ENCODE measurements at places on chromosomes 7 and 10. TPM values are rescaled to one million over a fixed set of nuclear protein-coding genes. Genes with fewer than 3 reads are reported as not detected.

- no peak for DNase-seq
Observed at GRCh38 chr10:88131511-88132139, 268.2 kb downstream of the PTEN start.

DNA sequence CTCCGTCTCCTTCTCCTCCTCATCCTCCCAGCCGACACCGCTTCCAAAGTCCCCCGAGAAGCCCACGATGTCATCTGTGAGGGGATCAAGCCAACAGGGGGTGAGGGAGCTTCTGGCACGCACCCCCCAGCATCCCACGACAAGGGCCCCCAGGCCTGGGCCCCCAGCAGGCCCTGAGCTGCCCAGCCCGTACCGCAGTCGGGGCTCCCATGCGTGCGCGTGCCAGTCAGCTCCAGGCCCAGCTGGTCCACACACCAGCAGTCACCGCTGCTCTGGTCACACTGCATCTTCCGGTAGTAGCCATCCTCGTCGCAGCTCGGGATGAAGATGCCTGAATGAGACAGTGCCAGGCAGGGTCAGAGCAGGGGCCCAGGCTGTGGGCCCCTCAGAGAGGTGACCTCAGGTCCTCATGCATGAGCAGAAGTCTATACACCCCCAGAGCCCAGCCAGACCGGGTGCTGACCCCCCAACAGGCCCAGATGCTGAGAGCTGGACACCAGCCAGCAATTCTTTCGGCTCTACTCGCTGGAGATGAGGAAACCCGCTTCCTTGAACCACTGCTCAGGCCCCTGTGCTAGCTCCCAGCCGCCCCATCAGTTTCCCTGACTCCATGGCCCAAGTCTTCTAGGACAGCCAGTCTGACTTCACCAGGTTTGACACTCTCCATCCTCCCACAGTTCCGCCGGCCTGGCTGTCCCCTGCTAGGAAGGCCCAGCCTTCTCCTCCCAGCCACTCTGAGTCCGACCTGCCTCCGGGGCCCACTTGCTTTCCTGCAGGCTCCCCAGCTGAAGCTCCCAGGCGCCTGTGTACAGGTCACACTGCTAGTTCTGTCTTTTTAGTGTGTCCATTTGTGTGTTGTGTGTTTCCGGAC, 25.3 kb downstream of the SPOCK2 start:
- no peak for DNase-seq

GRCh38 chr7:11449316-11449715, 382.7 kb downstream of the THSD7A start:
- no peak for DNase-seq

DNA sequence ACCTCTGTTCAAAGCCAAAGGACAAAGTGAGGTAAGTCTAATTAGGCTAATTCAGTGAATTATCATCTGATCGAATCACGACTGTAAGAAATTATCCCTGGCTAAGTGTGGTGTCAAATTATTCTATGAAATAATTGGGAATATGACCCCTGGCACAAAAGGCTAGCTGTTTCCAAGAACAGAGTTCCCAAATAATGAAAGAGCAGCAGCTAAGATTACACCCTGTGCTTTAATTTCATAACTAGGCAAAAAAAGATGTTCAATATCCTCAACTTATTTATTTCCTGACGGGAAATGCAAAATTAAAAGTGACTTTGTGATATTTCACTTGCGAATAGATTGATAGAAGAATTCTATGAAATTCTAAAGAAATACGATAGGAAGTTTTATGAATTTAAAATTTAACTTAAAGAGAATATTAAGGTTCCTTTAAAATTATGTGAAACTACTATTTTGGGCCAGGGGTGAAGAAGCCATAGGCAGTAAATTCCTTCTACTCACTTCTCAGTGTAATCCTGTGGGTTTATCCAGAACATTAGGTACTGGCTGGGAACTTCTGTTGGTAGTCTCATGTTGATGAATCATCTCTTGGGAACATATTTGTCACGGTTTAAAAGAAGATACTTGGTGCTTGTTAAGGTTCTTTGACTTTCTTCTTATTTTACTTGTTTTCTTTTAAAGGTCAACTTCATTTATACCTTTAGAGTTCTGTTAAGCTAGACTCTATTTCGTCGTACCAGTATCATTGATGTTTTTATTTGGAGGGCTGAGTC, 148.5 kb downstream of the POLR1F start:
- DNase-seq, result no peak

Gene OR2A7
- not detected for total RNA-seq

DNA sequence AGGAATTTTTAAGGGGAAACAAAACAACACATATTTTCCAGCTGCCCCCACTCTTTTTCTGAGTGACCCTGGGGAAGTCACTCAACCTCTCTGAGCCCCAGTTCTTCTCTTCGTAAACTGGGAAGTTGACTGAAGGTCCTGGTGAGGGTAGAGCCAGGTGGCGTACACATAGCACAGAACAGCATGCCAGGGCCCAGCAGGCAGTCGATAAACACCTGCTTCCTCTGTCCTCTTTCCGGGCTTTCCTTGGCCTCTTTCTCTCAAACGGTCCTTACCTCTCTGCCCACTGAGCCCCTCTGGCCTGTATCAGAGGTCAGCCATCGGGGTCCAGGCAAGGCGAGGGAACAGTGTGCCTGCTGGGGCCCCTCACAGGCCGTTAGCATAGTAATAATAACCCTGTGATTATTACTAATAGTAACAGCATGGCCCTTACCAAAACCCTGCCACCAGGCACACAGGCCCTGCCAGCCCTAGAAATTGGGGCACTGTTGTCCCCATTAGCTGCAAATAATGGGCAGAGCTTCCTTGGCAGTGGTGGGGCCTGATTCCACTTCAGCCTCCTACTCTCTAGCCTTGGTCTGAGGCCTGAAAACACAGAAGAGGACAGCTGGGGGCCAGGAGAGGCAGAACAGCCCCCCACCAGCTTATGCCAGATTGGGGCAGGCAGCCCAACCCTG, 37.3 kb upstream of the SLC29A3 start:
- no peak for DNase-seq

Measured in cardiac septum (tissue), 1 donor.